Spinal cord (tissue), 10 donors: ENCODE measurements at places on chromosomes 1 and 21.

GRCh38 chr1:62621907-62622306 is 24.6 kb downstream of the ANGPTL3 start:
- no peak for DNase-seq

GRCh38 chr1:203216274-203217138 is 13.0 kb downstream of the CHIT1 start:
- peak; percentile 81 for DNase-seq

- no peak for DNase-seq
Measured at GRCh38 chr1:10834770-10835412, 38.4 kb upstream of the CASZ1 start.

- DNase-seq: no peak
Measured at GRCh38 chr1:68174738-68175113, 57.6 kb downstream of the WLS start.

DNA sequence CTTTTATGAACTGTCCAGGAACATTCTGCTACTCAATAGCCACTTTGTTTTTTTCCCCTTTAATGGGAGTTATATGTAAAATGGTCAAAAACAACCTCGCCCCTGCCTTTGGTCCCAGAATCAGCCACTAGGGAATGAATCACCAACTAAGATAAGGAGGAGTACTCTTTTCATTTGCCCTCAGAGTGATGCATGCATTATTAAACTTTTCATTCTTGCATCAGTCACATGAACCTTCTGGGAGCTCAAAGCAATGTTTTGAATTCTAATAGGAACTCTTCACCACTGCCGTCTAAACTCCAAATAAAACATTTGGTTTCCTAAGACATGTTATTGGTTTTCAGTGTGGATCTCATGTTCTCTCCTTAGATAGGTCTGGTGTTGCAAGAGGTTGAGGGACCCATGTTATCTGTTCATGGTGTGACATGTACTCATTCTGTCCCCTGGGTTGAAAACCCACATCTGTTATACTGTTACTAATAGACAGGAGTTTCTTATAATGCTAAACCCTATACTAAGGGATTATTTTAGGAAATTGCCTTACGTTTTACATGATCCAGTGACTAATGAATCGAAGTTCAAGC is 17.8 kb upstream of the HSD17B7 start:
- DNase-seq: no peak

DNA sequence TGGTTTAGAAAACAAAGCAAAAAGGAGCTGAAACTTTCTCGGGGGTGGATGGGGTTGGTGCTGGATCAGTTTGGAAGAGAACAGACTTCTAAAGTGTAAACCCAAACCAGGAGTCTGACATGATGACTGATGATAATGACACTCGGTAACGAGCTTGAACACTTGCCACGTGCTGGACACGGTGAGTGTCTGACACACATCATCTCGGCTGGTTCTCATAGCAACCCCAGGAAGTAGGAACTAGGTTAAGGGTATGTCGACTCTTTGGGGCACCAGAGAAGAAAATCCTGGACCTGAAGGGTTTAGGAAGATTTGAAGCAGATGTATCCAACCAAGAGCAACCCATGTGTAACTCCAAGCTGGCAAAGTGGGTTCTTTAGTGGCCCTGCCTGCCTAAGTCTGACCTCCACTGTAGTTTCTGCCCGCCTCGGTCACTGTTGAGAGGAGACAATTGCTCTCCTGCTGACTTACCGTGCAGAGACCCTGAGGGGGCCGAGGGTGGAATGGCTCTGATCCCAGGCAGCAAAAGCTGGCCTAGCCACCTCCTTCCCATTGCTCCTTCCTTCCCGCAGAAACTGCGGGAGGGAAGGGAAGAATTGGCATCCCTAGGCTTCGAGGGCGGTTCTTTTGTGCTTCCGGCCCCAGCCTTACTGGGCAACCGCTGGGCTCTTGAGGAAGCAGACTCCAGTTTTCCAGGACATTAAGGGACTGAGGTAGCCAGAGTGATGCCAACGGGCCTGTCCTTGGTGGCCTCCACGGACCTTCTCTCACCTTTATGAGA is 156.0 kb downstream of the TOMM20 start:
- DNase-seq: no peak

GRCh38 chr1:58824753-58825389 is 41.0 kb upstream of the JUN start:
- DNase-seq: no peak

DNA sequence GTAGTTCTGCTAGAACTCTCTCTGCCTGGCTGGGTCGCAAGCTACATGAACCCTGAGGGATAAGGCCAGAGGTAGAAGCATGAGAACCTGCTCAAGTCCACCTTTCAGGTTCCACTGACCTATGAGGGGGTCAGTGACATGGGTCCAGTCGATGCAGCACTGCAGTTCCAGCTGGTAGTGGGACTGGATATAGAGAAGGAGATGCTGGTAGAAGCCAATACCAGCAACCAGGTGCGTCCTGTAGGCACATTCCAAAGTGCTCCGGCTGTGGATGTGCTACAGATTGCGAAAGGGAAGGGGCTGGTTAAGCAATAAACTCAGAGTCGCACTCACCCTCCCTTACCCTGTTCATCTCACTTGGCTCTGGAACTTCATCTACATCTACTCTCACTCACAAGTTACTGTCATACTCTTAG is 5.7 kb downstream of the SMG5 start:
- no peak for DNase-seq

DNA sequence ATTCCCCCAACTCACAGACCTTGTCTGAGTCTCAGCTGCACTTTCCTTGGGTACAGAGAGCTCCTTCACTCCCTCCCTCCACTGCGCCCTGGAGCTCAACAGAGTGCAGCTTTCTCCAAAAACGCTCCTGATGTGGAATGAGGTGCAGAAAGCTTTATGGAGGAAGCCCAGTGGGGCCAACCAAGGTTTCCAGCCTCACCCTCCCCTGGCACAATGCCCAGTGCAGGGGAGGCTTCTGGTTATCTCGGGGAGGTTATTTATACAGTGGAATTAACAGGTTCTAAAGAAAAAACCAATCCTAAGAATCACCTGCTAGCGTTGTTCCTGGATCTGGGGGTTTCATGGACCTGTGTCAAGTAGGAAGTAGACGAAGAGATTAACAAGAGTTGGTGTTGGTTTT is at the start of gene ITLN1:
Gene ITLN1 (minus strand): TSS at position 139 of the 400 bp plus-strand sequence. CDS start 303 bp downstream, outside the sequence.
- no peak for DNase-seq
